ENCODE measurements at places on chromosomes 2 and 18.

DNA sequence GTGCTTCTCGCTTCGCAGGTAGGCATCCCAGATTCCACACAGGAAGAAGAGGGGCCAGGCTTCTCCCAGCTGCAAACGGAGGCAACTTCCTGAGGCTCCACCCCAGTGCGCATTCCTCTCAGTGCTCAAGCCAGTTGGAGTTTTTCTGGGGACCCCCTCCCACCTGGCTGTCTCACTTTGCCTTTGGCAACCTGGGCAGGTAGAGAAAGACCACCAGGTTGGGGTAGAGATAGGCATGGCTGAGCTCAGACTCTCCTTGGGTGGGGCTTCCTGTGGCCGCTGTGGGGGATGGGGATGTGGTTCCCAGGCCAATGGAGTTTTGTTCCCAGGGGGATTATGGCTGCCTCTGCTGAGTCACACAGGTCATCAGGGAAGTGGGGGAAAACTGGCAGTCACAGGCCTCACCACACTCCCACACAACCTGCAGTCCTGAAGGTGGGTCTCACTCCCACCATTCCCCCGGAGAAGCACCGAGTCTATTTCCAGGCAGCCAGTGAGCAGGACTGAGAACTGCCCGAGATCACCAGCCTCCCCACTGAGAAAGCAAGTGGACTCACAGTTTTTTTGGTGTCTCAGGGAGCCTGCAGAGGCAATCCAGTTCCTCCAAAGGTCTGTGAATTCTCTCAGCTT lies 38.1 kb downstream of the SLC39A10 start:
- DNase-seq, result no peak

- DNase-seq, result no peak
These were observed 154.0 kb upstream of the NFATC1 start for GRCh38 chr18:79241755-79242154.

- DNase-seq, result no peak
These were observed 55.4 kb downstream of the EML4 start for GRCh38 chr2:42224422-42225067.

GRCh38 chr2:79729532-79729931 lies 216.7 kb downstream of the CTNNA2 start:
- DNase-seq, result no peak

- peak; percentile 33 for DNase-seq
These were observed 85.3 kb downstream of the SPP2 start for GRCh38 chr2:234135750-234136221.

GRCh38 chr2:24771061-24771460 lies 22.1 kb downstream of the PTRHD1 start:
- no peak for DNase-seq

Data from left colon (tissue), 2 donors.